ENCODE measurements at places on chromosomes 3 and 15.
A peak's percentile ranks its signal among the peaks of the same experiment; 100 is the strongest.

DNA sequence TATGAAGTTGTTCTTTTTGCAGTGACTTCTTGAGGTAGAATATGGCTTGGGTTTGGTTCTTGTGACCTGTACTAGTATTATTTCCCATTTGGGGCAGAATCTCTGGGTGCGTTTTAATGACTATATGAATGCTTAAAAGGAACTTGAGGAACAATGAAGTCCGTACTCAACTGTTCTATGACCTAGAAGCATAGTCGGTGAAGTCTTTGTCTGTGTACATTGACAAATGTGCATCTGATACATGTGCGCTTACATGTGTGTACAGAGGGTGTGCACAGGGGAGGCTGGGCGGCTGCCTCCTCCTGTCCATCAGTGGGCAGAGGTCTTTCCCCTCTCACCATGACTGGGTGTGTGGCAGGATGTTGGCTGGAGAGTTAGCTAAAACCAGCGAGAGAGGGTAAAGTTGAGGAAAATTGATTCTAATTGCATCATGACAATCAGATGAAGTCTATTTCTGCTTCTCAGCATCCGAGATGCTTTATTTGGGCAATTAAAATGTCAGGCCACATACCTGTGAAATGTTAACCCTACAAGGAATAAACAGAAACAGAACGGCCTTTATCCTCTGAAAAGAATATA lies 1.0 kb upstream of the NR2F2 start:
- peak; percentile 41 for DNase-seq

- DNase-seq: no peak
These were observed 38.9 kb downstream of the ITGB5 start for GRCh38 chr3:124848300-124848699.

DNA sequence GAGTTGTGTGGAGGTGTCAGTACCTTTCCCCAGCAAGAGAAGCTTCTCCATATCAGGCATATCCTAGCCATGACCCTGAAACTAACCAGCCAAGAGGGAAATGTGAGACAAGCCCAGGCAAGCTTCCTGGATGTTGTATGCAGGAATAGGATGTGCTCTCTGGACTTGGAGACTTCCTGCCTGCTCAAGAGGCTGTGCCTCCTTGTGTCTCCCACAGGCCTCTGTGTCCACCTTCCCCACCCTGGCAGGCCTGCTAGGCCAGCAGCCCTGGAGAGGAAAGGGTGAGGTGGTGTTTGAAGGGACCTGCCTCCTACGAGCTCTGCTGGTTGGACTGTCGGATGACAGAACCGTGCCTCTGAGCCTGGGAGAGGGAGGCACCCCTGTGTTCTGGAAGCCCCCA lies 2.1 kb upstream of the DYNLT2B start:
- DNase-seq: peak; percentile 36

DNA sequence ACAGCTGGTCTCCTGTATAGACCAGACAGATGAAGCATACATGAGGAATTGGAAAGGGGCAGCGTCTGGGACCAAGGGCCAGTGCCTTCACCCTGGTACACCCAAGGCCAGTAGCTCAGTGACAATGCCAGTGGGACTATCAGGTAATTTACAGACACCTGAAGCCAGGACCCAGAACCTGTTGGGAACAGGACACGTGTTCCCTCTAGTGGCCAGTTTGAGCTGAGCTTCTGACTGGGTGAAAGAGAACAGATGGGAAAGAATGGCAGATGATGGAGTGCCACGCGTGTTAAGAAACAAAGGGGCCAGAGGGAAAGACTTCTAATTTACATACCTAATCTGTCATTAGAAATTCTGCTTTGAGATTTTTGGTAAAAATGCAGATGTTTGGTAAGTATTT lies 5.1 kb upstream of the SLC25A38 start:
- peak; percentile 18 for DNase-seq

DNA sequence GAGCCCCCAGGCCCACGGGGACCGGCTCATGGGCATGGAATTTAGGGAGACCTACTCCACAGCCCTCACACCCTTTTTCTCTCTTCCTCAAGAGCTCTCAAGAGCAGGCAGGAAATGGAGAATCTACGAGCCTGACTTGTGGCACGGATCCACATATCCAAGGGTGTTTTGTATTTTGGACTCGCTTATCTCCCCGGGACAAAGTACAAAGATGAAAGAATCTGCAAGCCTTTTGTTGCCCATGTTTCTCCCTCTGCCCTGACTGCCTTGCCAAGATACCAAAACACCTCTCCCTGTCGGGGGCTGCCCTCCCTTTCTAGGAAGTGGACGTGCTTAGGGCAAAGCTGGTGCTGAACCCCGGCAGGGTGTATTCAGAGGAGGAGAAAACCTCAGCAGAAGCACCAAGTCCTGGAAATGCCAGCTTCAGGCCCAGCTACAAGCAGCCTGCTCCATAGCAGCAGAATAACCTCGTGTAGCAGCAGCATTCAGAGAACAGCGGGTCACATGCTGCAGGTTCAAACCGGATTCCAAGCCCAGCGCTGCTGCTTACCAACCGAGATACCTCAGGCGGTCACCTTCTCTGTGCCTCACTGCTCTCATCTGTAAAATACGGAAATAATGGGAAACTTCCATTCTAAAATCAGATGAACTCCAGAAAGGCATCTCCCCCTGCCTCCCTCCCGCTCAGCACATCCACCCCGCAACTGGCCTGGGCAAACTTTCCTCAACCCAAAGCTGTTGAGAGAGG lies 35.2 kb downstream of the DNASE1L3 start:
- DNase-seq: no peak
